ENCODE measurements at places on chromosomes 16 and 17.

DNA sequence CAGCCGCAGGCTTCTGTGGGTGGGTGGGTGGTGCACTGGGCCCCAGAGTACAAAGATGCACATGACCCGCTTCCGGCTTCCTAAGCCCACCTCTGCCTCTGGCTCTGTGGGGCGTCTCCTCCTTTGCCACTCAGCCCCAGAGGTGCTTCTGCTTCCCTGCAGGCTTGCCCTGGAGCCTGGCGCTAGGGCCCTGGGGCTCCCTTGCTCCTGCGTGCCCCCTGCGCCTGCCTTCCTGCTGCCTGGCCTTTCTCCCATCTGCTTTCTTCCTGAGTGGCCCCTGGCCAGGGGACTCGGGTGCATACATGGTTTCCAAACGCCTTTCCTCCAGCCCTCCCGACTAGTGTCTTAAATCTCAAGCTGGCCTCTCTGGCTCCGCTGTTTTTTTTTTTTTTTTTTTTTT is 3.4 kb downstream of the WWOX start:
- DNase-seq, result no peak

DNA sequence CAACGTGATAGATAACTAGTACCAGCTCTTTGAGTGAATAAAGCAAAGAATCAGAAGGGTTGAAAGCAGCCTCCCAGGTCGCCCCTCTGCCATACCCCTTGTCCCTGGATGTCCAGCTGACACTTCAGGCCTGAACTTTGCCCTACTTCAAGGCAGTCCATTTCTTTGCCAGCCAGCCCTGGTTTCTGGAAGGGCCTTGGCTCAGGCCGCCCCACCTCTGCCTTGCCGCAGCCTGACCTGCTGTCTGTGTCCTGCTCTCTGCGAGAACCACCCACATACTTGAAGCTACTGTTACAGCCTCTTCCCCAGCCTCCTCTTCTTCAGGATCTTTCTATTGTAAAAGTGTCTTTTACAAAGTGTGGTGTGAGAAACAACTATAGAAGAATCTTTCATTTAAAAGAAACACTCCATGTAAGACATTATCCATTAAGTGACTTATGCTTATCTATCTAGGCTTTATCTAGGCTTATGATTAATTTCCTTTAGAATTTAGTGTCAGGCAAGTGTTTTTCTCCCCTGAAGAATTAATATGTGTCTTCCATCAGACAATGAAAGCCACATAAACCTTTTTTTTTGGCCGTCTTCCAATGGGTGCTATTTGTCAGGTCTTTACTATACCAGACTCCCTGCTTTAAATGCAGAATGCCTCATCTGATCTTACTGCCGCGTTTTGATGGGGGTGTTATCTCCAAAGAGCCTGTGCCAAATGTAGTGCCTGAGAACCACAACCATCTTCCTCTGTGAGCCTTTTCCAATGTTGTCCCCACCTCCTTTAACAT is 133.9 kb downstream of the SOCS1 start:
- DNase-seq, result no peak

- DNase-seq, result no peak
These were observed 179.6 kb downstream of the WSCD1 start for GRCh38 chr17:6249732-6250131.

DNA sequence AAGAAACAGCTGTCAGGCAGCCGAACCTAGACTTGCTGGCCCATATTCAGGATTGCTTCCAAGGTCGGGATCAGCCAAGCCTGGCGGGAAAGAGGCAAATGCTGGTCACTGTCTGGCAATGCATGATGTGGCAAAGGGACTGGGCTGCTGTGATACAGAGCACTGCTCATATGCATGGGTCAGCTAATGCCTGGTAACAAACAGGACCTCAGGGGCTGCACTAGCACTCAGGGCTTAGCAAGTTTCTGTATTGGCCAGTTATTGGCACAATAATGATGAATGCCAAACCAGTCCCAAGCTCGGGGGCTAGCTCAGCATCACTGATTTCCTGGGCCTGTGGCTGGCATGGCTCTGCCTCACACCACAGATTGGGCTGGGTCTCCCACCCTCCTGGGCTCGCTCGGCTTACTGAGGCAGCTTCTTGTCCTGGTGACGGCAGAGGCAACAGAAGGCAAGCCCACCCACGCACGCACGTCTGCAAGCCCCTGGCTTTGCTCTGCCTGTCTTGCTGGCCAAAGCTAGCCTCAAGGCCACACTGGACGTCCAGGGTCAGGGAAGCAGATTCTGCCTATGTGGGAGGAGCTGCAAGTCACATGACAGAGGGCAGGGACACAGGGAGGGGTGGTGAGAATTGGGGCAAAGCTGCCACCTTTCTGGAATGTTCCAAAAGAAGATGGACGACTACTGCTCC is 21.4 kb upstream of the RPTOR start:
- DNase-seq, result no peak

- no peak for DNase-seq
These were observed 8.0 kb upstream of the SLC12A3 start for GRCh38 chr16:56856876-56857447.

DNA sequence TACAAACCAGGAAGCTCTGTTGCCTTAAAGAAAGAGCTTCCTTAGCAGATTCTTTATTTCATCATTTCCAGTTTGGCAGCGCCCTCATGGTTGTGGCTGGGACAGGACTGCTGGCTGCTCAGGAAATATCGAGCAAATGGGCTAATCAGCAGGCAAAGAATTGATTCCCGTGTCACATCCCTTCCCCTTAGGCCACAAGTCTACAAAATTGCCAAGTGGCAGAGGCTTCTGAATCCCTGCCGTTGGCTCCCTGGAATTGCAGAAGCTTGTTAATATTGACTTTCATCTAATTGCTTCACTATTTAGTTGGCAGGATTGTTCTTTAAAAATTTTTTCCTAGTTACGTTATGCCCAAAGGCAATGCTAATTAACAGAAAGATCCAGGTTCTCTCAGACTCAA is 456.3 kb upstream of the ERCC4 start:
- no peak for DNase-seq

DNA sequence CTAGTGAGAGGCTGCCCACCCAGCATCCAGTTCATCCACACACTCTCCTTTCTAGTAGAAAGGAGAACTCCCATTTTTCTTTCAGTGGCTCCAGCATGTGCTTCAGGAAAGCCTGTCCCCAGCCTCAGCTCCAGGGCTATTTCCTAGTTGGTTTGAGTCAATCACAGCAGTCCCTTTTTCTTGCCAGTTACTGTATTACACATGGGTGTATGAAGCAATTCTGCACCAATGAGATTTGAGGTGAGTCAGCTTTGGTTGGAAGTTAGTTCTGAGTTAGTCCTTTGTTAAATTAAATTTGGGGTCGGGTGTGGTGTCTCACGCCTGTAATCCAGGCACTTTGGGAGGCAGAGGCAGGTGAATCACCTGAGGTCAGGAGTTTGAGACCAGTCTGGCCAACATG is 24.8 kb downstream of the RAD51D start:
- no peak for DNase-seq

- DNase-seq, result no peak
These were observed 1.7 kb downstream of the RAD51D start for GRCh38 chr17:35117984-35118383.

DNA sequence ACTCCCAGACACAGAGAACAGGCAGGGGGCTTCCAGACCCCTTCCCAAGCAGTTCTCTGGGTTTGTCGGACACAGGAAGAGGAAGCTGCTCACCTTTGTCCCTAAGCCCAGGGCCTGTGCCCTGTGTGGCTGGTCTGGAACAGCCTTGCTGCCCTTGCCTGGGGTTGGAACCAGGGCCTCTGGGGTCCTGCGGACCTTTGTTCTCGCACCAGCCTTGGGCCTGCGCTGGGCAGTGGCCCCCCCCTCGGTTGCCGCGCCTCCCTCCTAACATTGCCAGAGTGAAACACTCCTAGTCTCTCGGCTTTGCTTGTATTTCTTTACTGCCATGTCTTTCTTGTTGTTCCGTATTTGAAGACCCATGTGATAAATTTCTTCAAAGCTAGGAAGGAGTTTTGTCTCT is 8.5 kb upstream of the IL17C start:
- DNase-seq, result no peak

DNA sequence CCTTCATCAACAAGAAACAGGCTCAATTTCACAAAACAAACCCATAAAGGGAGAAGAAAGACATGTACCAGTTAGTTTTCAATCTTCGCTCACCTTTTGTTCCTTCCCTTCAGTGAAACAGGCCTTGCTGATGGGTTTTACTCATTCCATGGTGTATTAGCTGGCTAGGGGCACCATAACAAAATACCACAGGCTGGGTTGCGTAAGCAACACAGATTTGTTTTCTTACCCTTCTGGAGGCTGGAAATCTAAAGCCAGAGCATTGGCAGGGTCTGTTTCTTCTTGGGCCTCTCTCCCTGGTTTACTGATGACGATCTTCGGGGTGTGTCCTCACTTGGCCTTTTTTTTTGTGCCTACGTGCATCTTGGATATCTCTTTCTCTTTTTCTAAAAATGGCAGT is 383.4 kb upstream of the RBFOX1 start:
- DNase-seq, result no peak

DNA sequence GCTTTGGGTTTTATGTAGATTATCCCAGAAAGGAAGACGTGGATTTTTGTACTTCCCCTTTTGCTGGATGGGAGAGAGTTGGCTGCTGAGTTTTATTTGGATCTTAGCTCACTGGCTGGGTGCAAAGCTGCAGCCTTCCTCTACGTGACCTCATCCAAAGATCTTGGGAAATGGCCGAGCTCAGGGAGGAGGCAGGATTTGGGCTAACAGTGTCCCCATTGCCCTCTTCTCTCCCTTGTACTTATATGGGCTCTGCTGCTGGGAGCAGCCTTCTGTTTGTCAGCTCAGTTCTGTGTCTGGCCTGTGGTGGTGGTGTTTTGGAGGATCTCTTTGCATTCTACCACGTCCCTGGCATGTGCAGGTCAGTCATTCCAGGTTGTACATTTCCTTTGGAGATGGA is 2.0 kb downstream of the AOC3 start:
- no peak for DNase-seq

- no peak for DNase-seq
These were observed 19.8 kb upstream of the NF1 start for GRCh38 chr17:31074772-31075555.

GRCh38 chr16:78348068-78348467 is 248.6 kb downstream of the WWOX start:
- DNase-seq, result no peak

- DNase-seq, result no peak
These were observed 74.7 kb downstream of the TBC1D16 start for GRCh38 chr17:79960788-79961522.

- DNase-seq, result no peak
These were observed 72.7 kb upstream of the GNG13 start for GRCh38 chr16:873243-873661.

DNA sequence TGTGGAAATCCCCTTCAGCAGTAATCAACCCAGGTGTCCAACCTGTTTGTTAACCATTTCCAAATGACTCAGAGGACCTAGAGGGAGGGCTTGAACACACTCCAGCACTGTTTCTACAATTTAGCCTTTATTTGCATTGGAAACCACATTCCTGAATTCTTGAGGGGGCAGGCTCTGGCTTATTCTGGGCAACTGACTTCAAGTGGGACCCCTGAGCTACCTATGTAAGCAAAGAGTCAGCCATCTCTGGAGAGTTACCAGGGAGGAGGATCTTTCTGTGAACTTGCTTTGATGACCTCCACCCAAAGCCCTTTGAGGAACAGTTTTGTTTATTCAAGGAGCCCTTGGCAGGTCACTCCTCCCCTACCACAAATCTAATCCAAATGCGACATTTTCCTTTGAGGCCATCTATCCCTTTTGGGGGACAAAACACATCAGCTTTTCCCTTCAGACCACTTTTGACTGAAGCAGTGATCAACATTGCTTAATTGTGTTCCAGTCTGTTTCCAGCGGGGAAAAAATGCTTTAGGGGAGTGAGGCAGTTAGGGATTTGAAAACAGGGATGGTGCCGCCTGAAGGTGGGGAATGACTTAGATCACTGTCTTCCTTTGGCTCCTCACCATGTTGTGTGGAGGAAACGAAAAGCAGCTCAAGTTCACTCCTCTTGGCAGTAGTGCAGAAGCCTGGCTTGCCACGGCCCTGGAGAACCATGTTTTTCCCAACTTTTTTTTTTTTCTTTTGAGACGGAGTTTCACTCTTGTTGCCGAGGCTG is 46.2 kb downstream of the TUBD1 start:
- DNase-seq, result no peak

- no peak for DNase-seq
These were observed 336.7 kb downstream of the FOXL1 start for GRCh38 chr16:86914876-86915717.

DNA sequence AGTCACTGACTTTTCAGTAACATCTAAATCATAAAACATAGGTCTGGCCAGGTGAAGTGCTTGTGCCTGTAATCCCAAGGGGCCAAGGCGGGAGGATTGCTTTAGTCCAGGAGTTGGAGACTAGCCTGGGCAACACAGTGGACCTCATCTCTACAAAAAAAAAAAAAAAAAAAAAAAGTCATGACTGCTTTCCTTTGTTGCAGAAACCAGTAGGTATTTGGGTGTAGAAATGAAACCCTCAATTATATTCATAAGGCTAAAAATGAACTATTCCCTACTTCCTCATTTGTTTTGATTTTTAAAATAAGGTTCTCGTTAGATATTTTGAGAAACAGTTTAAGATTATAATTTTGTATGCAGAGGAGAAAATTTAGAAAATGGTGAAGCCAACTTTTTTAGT is 26.0 kb downstream of the PITPNC1 start:
- no peak for DNase-seq

- no peak for DNase-seq
These were observed 13.5 kb upstream of the SMIM5 start for GRCh38 chr17:75619506-75620431.

DNA sequence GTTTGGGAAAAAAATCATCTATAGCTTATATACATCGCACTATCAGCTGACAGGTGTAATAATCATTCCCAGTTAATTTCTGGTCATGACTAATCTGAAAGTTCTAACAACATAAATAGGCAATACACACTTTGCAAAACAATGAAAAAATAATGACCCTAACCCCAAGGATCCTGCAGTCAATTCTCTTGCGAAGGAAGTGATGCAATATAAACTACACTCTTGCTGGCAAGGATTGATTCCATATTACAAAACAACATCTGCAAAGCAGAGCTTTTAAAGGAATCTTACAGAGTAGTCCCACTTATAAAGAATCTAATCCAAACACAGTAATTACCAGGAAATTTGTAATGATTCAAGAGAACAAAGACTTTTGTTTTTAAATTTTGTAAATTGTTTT is 73.4 kb downstream of the MYO1D start:
- no peak for DNase-seq

- DNase-seq, result no peak
These were observed 47.8 kb downstream of the ARHGAP27 start for GRCh38 chr17:45384789-45385262.

DNA sequence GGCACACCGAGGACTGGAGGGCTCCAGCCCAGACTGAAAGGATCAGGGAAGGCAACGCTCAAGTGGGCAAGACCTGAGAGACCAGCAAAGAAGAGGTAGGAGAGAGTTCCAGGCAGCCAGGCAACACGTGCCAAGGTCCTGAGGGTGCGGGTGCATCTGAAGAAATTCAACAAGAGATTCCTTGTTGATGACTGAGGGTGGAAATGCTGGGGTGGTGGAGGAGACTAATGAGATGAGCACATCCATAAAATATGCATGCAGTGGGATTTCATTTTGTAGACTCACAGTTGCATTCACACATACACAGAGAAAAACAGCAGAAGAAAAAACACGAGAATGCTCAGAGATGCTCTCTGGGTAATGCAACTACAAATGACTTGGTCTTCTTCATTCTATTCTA is 154.8 kb upstream of the FOXF1 start:
- no peak for DNase-seq
